Psoas muscle (tissue), 8 donors: ENCODE measurements at places on chromosomes 2 and 18. TPM values are rescaled to one million over a fixed set of nuclear protein-coding genes. Genes with fewer than 3 reads are reported as not detected.

DNA sequence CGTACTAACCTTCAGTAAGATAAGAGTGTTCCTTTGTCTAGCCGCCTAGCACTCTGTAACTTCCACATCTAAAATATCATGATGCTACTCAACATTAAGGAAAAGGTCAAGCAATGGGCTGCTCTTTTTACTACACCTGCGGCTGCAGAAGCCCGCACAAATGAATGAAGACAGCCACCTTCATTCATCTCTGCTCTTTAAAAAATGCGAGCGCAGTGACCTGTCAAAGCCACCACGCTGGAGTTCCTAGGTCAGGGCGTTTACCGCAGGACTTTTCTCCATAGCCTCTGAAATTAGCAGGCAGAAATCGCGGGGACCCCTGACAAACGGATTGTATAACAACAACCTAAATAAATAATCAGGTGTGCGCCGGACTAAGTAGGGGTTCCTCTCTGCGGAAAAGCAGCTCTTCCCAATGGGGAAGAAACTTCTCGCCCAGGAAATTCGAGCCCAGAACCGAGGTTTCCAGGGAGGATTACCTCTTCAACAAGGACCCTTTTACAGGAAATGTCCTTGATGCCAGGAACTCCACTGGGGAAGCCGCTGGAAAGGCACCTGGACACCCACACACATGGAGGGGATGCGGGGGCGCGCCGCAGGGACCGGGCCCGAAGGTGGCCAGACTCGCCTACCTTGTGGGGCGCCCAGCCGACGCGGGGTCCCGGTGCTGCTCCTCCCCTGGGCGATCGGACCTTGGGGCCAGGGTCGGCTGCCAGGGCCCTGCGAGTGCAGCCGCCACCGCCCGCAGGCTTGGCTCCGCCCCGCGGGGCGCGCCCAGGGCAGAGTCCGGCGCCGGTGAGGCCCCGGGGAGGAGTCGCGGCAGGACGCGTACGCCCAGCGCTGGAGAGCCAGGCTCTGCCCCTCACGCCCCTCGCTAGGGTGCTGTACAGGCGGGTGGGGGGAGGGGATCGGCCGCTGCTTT is at the start of gene CCDC68:
Gene CCDC68, minus strand, starts transcription at position 758 of the 922 bp plus-strand sequence. CDS start 16,670 bp downstream, outside the sequence.
- no peaks in the 10 kb centered on the region for H3K36me3 ChIP-seq
- peak within 1 kb of the TSS; percentile 41 for H3K27ac ChIP-seq
- H3K4me1 ChIP-seq: no peaks in the 10 kb centered on the region
- peaks cover 12% of the 10 kb centered on the region for H3K27me3 ChIP-seq

PARD6G gene
- 1.3 TPM for total RNA-seq

SERPINB3 gene
- not detected for total RNA-seq

AQP4 gene
- 9.0 TPM for total RNA-seq

YPEL5 gene
- 48.0 TPM for total RNA-seq

DSG1 gene
- total RNA-seq: not detected

GRCh38 chr18:44569391-44570055 is 111.2 kb upstream of the SETBP1 start:
- H3K27me3 ChIP-seq: no peaks in the 10 kb centered on the region
- no peaks in the 10 kb centered on the region for H3K36me3 ChIP-seq
- H3K27ac ChIP-seq: no peak overlapping the region

DNA sequence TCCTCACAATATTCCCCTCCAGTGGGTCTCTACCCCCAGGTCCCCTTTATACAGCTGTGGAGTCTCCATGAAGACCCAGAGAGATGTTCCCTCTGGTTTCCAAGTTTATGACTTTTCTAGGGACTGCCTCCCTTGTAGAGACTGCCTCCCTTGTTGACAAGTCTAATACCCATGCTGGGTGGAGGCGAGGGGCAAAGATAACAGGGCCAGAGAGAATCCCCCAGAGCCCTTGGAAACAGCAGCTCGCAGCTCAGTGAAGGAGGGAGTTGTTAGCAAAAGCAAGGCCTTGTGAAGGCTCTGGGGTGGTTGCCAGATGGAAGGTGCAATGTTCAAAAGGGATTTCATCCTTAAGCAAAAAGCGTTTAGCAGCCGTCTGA is 75.0 kb upstream of the GATA6 start:
- no peak overlapping the region for H3K27ac ChIP-seq
- H3K36me3 ChIP-seq: no peaks in the 10 kb centered on the region
- H3K4me1 ChIP-seq: no peaks in the 10 kb centered on the region

DNA sequence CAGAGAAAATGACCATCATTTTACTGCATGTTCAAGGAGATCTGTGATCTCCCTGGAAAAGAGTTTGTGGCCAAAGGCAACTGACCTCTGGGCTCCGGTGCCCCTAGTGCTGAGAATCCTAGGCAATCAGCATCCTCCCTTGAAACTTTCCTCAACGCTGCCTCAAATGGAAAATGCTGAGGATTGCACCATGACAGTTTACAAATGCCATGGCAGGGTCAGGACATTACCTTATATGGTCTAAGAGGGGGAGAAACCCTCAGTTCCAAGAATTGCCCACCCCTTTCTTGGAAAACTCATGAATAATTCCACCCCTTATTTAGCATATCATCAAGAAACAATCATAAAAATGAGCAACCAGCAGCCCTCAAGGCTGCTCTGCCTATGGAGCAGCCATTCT is 48.3 kb downstream of the ALPK2 start:
- H3K36me3 ChIP-seq: no peaks in the 10 kb centered on the region
